Esophagus muscularis mucosa (tissue), 4 donors: ENCODE measurements at places on chromosomes 5 and 9. TPM values are rescaled to one million over a fixed set of nuclear protein-coding genes. Genes with fewer than 3 reads are reported as not detected.

Gene FGF1
- total RNA-seq: 2.9 TPM

Gene PDE6A
- total RNA-seq: not detected

Gene ABCA2
- 30.9 TPM for total RNA-seq

Gene OMD
- 19.9 TPM for total RNA-seq

Gene SPATA31A3
- not detected for total RNA-seq

Gene MORN5
- total RNA-seq: 5.8 TPM

Gene PCDHB4
- total RNA-seq: 3.0 TPM

Gene SLC2A8
- total RNA-seq: 34.5 TPM

Gene CCDC192
- total RNA-seq: 1.7 TPM

Gene NME5
- 1.1 TPM for total RNA-seq

Gene GLRA1
- total RNA-seq: not detected

Gene TNFSF8
- total RNA-seq: 4.0 TPM
